ENCODE measurements at places on chromosomes 16 and 17.

DNA sequence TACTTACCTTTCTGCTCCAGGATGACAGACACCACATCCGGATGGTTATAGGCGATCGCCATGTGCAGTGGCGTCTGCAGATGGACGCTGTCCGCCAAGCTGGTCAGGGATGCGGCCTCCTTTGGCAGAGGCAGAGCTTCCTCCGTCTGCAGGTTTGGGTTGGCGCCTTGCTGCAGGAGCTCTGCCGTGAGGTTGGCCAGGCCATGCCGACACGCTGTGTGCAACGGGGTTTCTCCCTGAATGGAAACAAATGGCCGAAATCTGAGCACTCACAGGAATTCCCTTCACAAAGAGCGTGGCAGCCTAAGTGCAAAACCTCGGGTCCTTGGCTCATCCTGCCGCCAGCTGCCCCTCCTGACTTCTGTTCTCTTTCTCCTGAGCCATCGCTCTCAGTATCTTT is 41.8 kb downstream of the CYB5D2 start:
- no peak for DNase-seq

DNA sequence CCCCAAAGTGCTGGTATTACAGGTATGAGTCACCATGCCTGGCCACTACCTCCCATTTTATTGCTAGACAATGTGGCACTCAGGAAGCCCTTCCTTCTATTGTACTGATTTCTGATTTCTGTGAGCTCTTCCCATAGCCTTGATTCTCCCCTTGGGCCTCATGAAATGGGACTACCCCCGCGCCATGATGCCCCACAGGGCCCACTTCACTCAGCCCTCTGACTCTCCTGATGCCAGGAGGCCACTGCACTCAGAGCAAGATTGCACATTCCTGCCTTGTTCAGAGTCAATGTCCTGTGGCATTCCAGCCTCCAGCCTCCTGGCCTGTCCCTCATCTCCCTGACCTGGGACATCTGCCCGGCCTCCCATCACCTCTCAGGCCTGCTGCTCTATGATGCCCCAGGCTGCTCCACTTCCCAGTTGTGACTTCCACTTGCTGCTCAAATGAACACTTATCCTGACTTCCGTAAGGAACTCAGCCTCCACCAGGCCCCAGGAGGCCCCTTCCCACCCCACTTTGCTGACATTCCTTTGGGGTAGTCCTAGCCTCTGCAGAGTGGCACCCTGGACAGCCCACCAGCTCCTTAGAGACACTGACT is 66.6 kb upstream of the KSR1 start:
- no peak for DNase-seq

DNA sequence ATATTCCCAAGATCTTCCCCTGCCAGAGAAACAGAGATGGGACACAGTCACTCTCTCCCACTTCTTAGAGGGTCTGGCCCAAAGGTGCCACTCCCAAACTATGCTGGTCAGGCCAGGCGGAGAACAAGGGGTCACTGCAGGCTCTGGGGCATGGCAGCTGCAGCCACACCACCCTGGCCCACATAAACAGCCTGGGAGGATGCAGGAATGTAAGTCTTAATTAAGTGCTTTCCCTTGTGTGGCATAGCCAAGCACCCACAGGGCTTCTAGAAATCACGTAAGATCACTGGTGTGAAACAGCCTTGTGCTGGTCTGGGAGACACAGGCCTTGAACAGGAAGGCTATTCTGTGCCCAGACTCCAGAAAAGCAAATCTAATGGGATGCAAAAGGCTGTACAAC is 31.5 kb downstream of the ABCC12 start:
- no peak for DNase-seq

DNA sequence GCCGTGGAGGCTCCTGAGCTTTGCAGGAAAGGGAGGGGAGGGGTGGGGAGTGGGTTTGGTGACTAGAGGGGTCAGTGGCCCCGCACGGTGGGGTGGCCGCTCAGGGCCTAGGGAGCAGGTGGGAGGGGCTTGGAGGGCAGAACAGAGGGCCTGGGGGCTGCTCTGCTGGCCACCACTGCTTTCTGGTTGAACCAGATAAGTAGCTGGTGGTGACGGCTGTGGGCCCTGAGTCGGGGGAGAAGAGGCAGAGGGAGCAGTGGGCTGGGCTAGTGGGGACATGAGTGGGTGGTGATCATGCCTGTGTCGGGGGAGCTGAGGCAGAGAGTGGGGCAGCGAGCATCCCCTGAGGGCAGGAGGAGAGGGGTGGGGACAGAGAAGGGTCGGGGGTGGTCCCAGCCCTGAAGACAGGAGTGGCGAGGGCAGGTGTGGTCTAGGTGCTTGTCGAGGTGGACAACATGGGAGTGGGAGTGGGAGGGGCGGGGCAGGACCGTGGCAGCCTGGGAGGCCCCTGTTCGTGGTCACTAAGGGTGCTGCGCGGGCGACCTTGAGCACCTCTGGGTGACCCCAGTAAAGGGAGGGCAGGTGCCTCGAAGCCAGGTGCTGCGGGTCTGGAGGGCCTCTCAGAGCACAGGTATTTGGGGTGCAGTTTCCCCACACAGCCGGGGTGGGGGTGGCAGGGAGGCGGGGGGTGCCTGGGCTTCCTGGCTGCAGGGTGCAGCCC is 6.3 kb upstream of the CD7 start:
- DNase-seq = no peak

- DNase-seq = no peak
Measured at GRCh38 chr17:81518785-81519283, 6.2 kb upstream of the ACTG1 start.

DNA sequence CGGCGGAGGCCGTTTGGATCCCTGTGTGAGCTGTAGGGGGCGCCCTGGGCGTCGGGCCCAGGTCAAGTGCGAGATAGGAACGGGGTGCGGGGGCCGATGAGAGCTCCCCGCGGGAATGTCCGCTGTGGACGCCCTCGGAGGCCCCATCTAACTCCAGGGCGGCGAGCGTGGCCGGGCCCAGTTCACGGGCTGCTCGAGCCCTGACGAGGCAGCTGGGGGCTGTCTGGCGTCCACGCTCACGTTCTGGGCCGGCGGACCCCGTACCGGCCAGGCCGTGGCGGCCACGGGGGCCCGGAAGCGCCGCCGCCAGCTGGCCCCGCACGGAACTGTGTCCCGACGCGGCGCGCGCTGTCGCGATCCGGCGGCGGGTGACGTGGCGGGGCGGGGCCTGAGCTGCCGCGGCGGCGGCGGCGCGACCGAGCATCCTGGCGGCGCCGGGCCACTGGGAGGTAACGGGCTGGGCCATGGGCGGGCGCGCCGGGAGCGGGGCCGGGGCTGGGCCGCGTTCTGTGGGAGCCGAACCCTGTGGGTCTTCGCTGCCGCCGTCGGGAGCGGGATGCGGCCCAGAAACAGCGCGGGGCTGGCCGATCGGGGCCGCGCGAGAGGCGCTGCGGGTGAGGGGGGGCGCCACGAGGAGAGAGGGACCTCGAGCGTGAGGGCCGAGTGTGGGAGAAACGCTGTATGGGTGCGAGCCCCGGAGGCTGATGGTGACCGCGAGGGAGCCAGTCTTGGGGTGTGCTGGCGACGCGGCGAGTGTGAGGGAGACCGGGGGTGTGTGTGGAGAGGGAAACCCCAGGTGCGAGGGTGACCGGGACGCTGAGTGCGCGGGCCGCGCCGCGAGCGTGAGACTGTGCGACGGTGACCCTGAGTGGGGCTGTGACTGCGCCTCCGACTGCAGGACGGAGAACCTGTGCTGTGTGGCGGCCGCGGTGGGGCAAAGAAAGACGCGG is at the start of gene SLC7A6:
TSS of gene SLC7A6 (plus strand) at position 399 of the 950 bp plus-strand sequence. CDS start 10,201 bp downstream, outside the sequence.
- no peak for DNase-seq

DNA sequence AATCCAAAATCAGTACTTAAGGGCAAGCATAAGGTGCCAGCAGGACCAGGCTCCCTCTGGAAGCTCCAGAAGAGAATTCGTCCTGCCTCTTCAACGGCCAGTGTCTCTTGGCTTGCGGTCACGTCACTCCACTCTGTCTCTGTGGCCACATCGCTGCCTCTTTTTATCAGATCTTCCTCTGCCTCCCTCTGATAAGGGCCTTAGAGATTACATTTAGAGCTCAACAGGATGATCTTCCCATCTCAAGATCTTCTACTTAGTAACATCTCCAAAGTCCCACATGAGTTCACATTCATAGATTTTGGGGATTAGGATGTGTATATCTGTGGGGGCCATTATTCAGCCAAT is 16.9 kb downstream of the MPG start:
- DNase-seq = no peak

DNA sequence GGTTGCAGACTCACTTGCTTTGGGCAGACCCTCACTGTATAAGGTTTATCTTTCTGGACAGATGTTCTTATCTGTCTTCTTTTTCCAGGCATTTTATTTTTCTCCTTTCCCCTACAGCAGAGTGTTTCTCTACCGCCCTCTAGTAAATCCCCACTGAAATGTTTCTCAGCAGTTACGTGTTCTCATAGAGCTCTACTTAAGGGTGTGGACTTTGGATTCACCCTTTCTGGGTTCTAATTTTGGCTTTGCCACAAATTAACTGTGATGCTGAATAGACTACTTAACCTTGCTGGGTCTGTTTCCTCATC is 2.0 kb downstream of the ADAT1 start:
- no peak for DNase-seq

DNA sequence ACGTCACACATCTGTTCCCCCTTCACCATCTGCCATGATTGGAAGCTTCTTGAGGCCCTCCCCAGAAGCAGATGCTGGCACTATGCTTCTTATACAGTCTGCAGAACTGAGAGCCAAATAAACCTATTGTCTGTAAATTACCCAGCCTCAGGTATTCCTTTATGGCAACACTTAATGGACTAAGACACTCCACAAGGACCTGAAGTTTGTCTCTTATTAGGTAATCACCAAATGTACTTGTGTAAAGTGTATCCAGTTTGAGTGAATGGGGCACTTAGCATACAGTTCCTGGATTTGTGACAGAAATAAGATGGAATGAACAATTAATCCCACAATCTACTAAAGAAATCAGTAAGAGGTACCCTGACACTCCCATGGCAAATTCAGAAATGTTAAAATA is 105.3 kb downstream of the SLC39A11 start:
- DNase-seq = no peak

- no peak for DNase-seq
Measured at GRCh38 chr17:58595194-58595792, 80.9 kb upstream of the MTMR4 start.

DNA sequence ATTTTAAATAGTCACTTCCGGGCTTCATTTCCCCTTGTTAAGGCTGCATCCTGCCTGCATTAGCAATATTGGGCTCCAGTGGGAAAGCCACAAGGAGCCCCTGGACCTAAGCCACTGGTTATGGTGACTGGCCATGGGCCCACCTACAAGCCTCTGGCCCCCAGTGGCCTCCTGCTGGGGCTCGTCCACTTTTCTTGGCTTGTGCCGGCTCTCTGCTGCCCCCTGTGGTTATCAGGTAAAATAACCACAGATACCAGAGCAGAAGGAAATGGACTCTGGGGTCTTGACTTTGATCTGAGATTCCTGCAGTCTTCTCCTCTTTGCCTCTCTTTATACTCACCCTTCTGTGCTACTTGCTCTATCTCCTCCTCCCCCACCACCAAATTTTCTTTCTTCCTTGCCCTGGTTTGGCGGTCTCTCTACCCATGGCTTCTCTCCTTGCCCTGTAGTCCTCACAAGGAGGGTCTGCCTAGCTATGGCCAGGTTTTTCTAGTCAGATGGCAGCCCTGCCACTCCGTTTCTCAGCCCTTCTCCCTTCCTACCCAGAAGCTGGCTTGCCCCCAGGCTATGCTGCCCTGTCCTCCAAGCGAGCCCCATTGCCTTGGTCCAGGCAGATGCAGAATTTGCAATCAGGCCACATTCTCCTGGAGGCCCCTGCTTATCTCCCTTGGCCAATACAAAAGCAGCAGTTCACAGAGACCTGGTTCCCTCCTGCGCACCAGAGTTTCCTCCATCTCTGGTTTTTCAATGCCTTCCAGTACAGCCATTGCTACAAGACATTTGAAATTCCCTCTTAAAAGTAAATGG is 82.9 kb upstream of the RCVRN start:
- no peak for DNase-seq

GRCh38 chr17:2745317-2746037 is 4.0 kb downstream of the CCDC92B start:
- no peak for DNase-seq

- DNase-seq = no peak
Measured at GRCh38 chr17:11487469-11487868, 110.8 kb upstream of the DNAH9 start.

DNA sequence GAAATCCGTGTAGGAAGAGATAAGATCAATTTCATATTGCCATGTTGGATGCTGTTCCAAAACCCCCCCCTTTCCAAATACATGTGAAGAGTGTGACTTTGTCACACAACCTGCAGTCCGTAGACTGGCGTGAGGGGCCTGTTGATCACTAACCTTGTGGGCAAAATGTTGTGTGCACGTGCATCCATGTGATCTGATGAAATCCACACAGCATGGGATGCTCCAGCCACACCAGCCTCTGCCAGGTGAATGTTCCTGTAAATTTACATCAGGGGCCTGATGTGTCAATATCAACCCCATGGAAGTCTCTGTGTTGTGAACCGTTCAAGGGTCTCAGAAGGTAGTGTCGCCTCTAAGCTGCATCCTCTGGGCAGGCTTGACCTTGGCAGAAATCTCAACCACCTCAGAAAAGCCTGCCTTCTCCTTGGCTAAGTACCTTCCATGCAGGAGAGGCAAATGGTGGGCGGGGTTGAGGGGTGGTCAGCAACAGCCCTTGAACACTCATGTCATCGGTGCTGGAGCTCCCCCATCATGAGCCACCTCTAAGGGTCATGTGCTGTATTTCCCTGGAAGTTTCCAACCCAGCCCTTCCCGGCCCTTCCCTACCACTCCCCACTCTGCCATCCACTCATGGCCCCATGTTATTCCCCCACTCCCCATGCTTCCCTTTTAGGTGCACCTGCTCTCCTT is 78.2 kb upstream of the DNAH17 start:
- DNase-seq = no peak

GRCh38 chr17:79080761-79081290 is 6.2 kb downstream of the ENGASE start:
- no peak for DNase-seq

- no peak for DNase-seq
Measured at GRCh38 chr17:62679866-62680377, 52.5 kb downstream of the MRC2 start.

GRCh38 chr16:78768718-78769117 is 669.3 kb downstream of the WWOX start:
- no peak for DNase-seq

GRCh38 chr16:4257646-4258556 is 14.9 kb downstream of the TFAP4 start:
- no peak for DNase-seq

DNA sequence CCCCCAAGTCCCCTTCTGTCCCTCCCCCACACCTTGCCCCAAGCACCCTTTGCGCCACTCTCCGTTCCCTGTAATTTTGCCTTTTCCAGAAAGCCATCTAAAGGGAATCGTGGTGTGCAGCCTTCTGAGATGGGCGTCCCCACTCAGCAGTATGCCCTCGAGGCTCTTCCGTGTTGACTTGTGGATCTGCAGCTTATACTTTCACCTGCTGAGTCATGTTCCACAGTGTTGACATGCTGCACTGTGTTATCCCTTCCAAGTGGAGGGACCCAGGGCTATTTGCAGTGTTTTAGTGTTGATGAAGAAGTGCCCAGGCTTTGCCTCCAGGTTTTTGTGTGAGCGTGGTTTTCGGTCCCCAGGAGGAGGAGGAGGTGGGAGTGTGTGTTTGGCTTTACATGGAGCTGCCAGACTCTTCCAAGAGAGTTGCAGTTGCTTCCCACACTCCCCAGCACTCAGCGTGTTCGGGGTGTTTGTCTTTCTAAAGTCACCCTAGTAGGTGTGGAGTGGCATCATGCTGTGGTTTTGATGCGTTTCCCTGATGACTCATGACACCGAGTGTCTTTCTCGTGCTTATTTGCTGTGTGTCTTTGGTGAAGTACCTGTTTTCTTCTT is 32.1 kb upstream of the JPT2 start:
- DNase-seq = no peak

GRCh38 chr17:66250686-66251085 is 21.5 kb upstream of the APOH start:
- DNase-seq = no peak

Measured in urinary bladder (tissue), 4 donors.